Common myeloid progenitor, CD34-positive (primary cell): ENCODE measurements at places on chromosomes 12 and 14.
A peak's percentile ranks its signal among the peaks of the same experiment; 100 is the strongest.

GRCh38 chr12:8629486-8630033 lies 16.9 kb upstream of the AICDA start:
- peak; percentile 4 for DNase-seq

- DNase-seq: peak; percentile 73
These were observed 18.5 kb upstream of the DUSP6 start for GRCh38 chr12:89370850-89371249.

- no peak for DNase-seq
These were observed 26.0 kb downstream of the HSPB8 start for GRCh38 chr12:119204671-119205285.

DNA sequence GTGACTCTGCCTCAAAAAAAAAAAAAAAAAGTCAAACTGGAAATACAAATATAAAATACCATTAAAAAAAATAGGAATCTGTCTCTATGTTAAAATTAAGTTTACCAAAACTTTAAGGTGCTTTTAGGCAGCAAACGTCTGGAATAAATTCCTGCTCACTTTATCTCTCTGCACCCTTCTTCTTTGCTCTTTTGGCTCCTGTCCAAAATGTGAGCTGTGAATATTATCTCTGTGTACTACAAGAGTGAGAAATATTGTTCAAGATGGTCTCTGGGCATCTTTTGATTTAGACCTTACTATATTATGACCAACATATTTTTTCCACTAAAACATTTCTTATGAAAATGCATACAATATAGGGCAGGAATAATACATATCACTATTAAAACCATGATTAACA lies 63.7 kb downstream of the PUS7L start:
- DNase-seq: no peak

GRCh38 chr12:94435511-94435927 lies 24.1 kb downstream of the CEP83 start:
- DNase-seq: peak; percentile 69

- DNase-seq: no peak
These were observed 4.8 kb upstream of the SERPINA9 start for GRCh38 chr14:94480809-94481208.
